ENCODE measurements at places on chromosomes 7 and 10.
A peak's percentile ranks its signal among the peaks of the same experiment; 100 is the strongest.

DNA sequence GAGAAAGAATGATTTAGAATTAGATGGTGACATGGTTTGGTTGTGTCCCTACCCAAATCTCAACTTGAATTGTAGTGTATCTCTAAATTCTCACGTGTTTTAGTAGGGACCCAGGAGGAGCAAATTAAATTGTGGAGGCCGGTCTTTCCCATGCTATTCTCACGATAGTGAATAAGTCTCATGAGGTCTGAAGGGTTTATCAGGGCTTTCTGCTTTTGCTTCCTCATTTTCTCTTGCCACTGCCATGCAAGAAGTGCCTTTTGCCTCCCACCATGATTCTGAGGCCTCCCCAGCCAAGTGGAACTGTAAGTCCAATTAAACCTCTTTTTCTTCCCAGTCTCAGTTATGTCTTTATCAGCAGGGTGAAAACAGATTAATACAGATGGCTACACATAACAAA lies 167.4 kb upstream of the SVIL start:
- DNase-seq, result no peak

GRCh38 chr7:3927446-3928110 lies 626.5 kb downstream of the SDK1 start:
- no peak for DNase-seq

DNA sequence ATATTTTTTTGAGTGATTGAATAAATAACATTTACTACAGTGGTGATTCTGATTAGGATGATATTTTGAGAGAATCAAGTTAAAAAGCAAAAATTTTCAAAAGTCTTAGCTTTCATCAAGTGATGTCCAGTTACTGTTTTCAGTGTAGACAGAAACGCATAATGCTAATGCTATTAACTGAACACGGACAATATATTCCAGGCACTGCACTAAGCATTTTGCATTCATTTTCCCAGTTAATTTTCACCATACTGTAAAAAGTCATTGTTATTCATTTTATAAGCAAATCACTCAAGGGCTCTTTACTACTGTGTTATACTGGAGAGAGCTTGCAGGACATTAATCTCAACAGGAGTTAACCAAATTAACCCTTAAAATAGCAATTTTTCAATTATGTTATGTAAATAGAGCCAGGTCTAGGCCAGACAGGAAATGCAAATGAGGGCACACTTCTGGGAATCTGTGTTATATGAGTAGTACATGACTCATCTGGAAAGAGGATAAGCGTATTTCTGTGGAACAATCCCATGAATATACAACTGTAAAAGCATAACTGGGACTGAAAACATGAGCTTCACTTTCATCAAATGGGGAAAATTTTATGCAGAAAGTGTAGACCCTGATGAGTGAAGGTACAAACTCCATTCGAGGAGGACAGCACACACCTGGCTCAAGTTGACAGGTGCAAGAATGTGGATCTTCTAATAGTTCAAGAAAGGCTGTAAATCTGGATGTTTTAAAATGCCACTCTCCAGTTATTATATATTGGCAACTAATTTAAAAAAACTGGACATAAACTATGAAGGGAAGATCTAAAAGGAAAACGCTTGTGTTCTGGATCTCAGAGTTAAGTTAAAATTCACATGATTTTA lies 75.4 kb downstream of the ANK3 start:
- no peak for DNase-seq

DNA sequence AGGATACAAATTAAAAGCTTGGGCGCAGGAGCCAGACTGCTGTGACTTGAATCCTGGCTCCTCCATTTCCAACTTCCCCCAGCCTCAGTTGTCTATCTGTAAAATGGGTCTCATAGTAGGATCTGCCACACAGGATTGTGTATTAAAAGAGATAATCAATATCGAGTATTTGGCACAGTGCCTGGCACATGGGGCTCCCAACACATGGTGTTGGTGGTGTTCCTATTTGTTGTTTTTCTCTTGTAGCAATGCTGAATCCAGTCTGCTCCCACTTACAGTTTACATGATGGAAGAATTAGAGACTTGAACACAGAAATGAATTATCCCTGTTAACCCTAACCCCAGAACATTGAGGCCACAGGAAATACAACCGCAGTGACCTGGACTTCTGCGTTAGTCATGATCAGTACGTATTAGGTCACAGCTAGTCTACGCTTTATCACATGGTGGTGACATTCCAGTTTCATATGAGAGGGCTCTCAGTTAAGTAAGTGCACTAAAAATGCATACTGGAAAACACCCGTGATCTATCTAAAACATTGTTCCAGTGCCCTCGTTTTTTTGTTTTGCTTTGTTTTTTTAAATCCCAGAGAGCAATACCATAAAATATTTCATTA lies 169.5 kb upstream of the KLF14 start:
- no peak for DNase-seq

- no peak for DNase-seq
These were observed 6.6 kb upstream of the WDR91 start for GRCh38 chr7:135217645-135218509.

- DNase-seq, result peak; percentile 32
These were observed 161.6 kb upstream of the PRSS1 start for GRCh38 chr7:142587578-142588191.

DNA sequence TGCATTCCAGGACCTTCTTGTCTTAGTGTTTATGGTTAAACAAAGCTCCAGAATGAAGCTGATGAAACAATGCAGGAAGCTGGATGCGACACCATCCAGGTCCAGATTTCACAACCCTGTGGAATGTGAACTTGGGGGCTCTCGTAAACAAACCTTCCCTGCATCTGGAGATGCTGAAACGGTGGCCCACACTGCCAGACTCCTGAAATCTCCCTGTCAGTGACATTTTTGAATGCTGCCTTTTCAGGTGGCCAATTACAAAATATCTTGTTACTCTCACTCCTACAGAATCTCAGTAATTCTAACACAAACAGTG lies 18.8 kb downstream of the VIPR2 start:
- no peak for DNase-seq

GRCh38 chr10:78384049-78384431 lies 350.4 kb downstream of the RPS24 start:
- no peak for DNase-seq

- DNase-seq, result no peak
These were observed 97.0 kb downstream of the CTBP2 start for GRCh38 chr10:125063256-125063925.

DNA sequence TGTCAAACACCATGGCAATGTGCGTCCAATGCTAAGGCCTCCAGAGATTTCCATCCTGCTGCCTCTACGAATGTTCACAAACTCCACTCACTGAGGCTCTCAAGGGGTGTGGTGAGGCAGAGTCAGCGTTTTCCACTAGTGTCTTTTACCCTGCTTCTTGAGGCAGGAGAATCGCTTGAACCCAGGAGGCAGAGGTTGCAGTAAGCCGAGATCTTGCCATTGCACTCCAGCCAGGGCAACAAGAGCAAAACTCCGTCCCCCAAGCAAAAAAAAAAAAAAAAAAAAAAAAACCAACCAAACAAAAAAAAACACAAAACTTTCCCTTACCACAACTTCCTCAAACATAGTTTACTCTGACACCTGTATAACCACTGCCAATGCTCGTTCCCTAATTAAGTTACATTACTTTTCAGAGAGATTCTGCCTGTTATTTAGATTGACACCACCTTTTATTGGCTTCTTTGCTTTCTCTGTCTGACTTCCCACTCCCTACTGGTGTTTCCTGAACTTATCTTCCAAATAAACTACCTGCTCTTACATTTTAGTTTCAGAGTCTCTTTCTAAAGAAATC lies 102.1 kb upstream of the ZNF746 start:
- DNase-seq, result no peak

GRCh38 chr7:125391921-125392320 lies 462.3 kb upstream of the POT1 start:
- no peak for DNase-seq

- no peak for DNase-seq
These were observed 7.2 kb downstream of the RNF133 start for GRCh38 chr7:122691569-122692235.
